ENCODE measurements at places on chromosomes 1 and 21.

- no peak for DNase-seq
These were observed 127.8 kb downstream of the NTMT2 start for GRCh38 chr1:170273291-170274130.

DNA sequence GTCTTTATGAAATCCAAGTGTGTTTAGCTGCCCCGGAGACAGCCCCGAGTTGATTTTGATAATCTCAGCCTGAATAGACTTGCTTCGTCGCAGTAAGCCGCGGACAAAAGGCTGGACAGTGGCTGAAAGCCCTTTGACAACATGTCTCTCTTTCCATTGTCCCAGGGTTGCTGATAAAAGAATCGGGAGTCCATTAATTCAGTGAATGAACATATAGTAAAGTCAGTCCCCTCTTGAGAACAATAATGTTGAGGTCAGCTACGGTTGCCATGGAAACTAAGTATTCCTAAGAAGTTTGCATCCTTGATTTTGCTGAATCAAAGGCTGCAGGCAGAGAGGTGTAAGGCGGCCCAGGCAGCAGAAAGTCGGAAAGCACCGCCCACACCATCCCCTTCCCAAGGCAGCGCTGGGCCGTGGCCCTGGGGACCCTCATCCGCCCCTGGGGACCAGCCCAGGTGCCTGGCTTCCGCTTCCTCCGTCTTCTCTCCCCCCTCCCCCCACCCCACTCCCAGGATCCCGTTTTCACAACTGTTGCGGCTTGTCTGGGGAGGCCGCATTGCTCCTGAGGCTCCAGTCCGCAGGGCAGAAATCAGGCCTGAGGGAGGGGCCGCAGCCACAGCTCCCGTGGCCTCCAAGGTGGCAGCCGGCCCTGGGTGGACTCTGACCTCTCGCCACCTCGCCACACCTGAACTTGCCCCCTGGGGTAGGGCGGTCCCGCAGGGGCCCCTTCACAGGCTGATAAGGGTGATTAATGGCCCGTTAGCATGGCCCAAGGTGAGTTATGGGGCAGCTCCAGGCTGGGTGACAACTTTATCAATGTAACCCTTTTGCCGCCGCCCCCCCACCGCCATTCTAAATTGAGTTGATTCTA is 180.9 kb downstream of the PRDM16 start:
- peak; percentile 36 for DNase-seq

GRCh38 chr1:156123356-156124196 is 9.1 kb downstream of the LMNA start:
- DNase-seq, result peak; percentile 75

DNA sequence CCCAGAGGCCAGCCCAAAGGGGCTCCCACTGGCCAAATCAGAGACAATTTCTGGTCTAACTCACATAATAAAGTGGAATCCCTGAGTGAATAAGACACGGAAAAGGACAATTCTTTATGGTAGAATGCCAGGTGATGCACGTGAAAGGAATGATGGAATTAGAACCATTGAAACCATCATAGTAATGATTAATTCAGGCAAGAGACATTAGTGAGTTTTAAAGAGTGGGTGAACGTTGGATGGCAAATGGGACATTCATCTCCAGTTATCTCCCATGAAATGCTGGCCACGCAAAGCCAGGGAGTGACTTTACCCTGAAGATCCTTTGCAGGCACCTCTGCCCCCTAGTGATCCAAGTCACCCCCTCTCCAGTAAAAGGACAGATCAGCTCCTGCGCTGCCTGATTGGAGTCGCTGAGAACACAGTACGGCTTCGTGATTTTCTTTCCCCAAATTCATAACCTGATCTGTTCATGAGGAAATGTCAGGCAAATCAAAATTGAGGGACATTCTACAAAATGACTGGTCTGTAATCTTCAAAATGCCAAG is 87.5 kb downstream of the AJAP1 start:
- DNase-seq, result no peak

- DNase-seq, result no peak
These were observed 12.1 kb downstream of the EPHA10 start for GRCh38 chr1:37752583-37753471.

DNA sequence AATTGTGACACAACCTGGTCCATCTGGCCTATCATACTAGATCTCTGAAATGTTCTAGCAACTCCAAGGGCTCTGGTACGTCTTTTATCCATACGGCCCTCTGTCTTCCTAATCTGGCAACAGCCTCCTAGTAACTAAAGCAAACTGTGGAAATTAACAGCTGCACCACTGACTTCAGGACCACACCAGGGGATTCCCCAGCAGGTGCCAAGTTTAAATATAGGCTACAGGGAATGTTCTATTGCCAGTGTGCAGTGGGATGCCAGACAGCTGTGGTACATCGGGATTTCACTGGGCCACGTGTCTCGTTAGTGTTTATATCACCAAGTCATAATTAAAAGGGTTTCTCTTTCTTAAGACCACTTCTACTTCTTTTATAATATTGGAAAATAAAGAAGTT is 94.3 kb downstream of the RGS2 start:
- no peak for DNase-seq

DNA sequence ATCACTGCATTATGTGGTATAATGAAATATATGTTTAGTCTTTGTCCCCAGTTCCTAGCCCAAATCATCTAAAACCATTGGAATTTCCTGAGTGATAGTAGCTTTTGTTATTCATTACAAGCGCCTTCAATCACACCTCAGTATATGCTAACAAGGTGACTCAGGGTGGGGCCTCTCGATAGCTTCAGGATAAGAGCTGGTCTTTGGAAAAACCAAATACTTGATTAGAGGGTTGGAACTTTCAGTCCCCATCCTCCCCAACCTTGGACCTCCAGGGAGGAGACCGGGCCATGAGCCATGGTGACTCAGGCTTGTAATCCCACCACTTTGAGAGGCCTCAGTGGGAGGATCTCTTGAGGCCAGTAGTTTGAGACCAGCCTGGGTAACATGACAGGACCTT is 5.1 kb upstream of the BRDT start:
- DNase-seq, result no peak

- DNase-seq, result no peak
These were observed 248.0 kb upstream of the RGS18 start for GRCh38 chr1:191910245-191910644.

- DNase-seq, result no peak
These were observed 48.9 kb upstream of the F3 start for GRCh38 chr1:94590203-94591137.

DNA sequence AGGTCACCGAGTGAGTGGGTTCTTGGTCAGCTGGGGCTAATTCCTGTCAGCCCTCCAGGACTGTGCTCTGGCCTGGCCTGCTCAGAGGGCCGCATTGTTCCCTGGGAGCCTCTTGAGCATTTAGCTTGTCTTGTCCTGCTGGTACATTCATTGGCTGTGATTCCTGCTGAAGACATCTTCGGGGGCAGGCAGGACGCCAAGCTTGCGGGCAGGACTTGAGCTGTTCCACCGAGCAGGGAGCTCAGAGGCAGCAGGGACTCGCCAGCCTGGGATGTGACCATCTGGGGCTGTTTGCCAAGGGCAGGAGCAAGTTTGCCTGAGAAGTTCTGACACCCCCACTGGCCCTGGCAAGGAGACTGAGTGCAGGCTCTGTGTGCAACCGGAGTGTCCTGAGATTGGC is 7.0 kb upstream of the SLC26A9 start:
- DNase-seq, result no peak

DNA sequence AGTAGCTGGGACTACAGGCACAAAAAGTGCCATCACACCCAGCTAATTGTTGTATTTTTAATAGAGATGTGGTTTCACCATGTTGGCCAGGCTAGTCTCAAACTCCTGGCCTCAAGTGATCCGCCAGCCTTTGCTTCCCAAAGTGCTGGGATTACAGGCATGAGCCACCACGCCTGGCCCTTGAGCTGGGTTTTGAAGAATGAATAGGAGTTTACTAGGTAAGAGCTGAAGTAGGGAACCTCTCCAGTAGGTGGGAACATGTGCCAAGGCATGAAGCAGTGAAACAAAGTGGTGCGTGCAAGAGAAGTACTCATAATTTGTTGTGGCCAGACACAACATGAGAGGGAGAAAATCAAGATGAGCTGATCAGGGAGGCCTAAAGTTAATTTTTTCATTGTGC is 55.8 kb downstream of the MAST2 start:
- DNase-seq, result no peak

DNA sequence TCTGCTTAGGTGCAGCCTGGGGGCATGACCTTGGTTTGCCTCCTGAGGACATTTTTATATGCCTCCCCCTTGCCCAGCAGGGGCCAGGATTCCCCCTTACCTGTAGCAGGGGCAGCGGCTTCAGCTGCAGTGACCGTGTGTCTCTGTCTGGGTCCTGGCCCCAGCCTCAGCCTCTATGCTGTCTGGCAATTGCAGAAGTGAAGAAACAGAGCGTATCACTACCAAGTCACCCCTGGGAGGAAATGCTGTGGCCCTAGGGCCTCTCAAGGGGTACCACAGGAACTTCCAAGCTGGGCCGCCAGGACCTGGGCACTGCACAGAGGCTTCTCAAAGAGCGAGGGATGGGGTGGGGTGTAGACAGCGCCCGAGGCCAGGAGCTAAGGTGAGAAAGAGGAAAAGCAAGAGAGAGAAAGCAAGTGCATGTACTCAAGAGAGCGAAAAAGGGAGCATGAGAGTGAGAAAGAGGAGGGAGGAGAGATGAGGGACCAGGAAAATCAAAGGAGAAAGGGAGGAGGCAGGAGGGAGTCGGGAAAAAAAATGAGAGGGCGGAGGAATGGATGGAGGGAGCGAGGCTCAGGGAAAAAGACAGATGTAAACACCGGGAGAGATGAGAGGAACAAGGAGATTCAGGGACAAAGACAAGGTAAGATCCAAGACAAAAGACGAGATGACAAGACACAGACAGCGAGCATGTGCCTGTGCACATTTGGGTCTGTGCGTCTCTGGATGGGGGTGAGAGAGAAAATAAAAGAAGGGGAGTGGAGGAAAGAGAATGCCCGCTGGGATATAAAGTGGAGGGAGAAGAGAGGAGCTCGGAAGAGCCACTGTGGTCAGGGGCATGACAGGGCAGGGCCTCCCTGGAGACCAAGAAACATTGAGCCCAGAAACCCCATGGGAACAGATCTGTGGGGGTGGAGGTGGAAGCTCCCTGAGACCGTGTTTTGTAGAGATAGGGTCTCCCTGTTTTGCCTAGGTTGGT is at the start of gene PTAFR:
PTAFR (minus strand) TSS at position 199 of the 979 bp plus-strand sequence. CDS start 25,669 bp downstream, outside the sequence.
- DNase-seq, result no peak

DNA sequence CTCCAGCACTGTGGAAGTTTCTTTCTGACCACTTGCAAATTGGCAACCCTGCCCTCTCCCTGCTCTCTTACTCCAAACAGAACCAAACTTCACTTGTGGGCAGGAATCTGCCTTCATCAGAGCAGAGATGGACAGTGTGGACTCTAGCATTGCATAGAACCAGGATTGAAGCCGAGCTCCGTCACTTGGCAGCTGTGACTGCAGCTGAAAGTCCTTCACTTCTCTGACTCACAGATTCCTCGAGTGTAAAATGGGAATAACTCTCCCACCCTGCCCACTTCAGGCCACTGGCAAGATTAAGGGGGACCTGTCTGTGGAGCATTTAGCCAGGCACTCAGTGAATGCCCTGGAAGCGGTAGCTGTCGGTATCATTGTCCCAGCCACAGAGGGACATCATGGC is 75.7 kb upstream of the ZBTB40 start:
- no peak for DNase-seq

DNA sequence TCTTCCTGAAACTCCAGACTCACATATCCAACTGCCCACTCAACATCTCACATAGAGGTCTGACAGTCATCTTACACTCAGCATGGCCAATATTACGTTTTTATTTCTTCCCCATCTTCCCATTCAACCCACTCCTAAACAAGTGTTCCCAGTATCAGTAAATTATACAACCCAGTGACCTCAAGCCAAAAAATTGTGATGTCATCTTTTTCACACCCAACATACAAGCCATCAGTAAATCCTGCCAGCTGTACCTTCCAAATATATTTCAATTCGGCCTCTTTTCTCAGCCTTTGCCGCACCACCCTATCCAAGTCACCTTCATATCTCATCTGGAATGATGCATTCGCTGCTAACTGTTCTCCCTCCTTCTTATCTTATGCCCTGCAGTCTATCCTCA is 19.6 kb downstream of the UBR4 start:
- DNase-seq, result no peak

- DNase-seq, result no peak
These were observed at the start of gene PLA2G4A for GRCh38 chr1:186828611-186829454. Gene PLA2G4A, plus strand, starts transcription at chr1:186828949. Its CDS starts 25,406 bp downstream, at chr1:186854355.

DNA sequence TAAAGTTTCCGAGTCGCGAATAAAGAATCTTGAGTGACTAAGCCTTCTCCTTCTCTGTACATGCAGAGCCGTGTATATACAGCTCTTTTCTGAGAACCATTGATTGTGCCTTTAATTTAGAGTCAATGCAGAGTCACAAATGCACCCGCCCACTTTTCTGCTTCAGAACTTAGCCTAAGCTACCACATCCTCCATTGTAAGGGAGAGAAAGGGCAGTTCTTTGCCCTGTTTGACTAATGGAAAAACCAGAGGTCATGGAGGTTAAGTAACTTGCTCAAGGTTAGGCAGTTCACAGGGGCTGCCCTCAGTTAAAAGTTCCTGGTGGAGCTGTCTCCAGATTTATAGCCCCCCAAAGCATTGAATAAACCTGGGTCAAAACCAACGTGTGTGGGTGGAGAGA is 139.6 kb downstream of the TOMM20 start:
- DNase-seq, result no peak

GRCh38 chr1:229152311-229152710 is 118.6 kb upstream of the RAB4A start:
- DNase-seq, result no peak

DNA sequence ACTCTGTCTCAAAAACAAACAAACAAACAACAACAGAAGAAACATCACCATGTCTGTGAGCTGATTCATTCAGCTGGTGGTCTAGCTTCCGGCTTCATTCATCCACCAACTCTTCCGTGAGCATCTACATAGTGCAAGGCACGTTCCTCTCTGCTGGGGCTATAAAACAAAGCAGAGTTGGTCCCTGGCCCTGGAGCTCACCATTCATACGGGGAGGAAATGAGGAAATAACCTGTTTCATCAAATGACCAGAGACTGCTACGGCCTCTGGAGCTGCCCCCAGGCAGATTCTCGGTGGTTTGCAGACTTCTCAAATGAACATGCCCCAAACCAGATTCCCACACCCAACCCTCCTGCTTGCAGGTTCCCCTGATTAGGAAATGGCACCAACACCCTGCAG is 41.0 kb upstream of the ID3 start:
- no peak for DNase-seq

GRCh38 chr1:233919786-233920185 is 15.3 kb downstream of the SLC35F3 start:
- DNase-seq, result no peak

- no peak for DNase-seq
These were observed 760 bp upstream of the NPHP4 start for GRCh38 chr1:5992814-5993555.

DNA sequence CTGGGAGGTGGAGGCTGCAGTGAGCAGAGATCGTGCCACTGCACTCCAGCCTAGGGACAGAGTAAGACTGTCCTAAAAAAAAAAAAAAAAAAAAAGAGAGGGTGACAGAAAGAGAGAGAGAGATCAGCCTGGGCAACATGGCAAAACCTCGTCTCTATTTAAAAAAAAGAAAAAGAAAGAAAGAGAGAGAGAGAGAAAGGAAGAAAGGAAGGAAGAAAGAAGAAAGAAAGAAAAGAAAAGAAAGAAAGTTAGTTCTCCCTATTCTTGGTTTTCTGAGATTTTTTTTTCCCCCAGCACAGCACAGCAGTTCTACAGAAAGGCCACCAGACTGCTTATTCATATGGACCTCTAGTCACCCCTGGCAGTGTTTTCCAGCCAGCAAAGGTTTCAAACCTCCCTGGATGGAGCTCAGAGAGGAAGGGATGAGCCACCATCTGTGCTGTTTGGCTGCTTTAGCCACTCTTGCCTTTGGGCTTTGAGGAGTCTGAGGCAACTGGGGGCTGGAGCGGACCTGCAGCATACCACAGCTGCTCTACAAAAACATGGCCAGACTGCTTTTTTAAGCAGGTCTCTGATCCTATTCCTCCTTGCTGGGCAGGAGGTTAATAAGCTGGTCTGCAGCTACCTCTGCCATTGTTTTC is 10.6 kb downstream of the S100A6 start:
- no peak for DNase-seq

Measured in NCI-H1436 treated with DMSO at 0.1 percent for 48 hours (cell line).